ENCODE measurements at places on chromosomes 5 and 9.

GRCh38 chr9:106859957-106860720 is 2.8 kb upstream of the ZNF462 start:
- no peak for DNase-seq

- no peak for DNase-seq
These were observed 78.5 kb downstream of the ERCC6L2 start for GRCh38 chr9:95953986-95954385.

GRCh38 chr5:178403351-178403750 is 170.7 kb upstream of the PHYKPL start:
- DNase-seq = no peak

GRCh38 chr5:131979816-131980215 is 31.6 kb downstream of the ACSL6 start:
- DNase-seq = no peak

GRCh38 chr5:55691265-55692105 is 20.6 kb downstream of the SLC38A9 start:
- no peak for DNase-seq

- no peak for DNase-seq
These were observed 28.2 kb downstream of the PSD2 start for GRCh38 chr5:139823757-139824355.

- DNase-seq = no peak
These were observed 89.4 kb downstream of the RGS7BP start for GRCh38 chr5:64595031-64595855.

GRCh38 chr9:91733006-91733624 is 216.9 kb downstream of the ROR2 start:
- no peak for DNase-seq

DNA sequence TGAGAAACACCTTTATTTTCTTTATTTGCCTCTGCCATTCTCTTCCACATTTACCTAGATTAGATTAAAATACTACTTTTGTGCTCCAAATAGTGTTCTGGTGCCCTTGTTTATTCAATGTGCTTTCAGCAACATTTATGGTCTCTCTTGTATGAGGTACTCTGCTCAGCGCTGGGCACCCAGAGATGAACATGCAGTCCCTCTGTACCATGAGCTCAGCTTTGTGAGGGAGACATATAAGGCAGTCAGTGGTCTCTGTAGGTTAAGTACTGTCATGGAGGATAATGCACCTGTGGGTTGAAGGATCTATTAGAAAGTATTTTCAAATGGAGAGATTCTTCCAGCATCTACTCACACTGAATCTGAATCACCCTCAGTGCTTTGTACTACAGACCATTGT is 176.5 kb downstream of the TAF11L14 start:
- DNase-seq = no peak

- DNase-seq = no peak
These were observed 446.7 kb upstream of the ACTBL2 start for GRCh38 chr5:57929271-57929670.

DNA sequence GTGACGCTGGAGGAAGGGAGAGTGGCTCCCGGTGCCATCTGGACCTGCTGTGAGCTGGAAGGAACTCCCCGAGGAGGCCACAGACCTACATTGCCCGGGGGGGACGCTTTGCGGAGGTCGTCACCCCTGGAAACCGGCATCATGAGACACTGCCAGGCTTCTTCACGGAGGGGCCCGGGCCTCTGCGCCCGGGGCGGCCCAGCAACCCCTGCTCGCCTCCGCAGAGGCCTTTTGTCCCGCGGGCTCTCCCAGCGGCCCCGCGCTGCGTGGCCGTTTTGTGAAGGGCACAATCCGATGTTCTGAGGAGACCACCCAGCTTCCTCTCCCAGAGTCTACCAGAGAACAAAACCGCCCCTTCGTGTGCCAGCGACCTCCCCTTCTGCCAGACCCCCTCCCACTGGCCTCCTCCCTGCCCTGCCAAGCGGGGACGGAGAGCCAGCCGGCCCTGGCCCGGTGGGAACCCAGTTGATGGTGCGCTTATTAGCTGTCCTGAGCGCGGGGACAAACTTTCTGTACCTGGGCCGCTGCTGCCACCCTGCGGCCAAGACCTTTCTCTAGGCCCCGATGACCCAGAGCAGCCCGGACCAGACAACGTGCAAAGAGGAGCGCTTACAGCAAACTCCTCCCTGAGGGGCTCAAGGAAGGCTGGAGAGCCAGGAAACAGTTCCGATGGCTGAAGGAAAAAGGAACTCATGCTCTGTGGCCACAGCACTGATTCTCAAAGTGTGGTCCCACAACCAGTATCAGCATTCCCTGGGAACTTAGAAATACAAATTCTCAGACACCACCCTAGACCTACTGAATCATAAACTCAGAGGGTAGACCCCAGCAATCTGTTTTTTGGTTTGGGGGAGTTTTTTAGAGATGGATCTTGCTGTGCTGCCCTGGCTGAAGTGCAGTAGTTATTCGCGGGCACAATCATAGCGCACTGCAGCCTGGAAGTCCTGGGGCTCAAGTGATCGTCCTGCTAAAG is 86.7 kb downstream of the SLC1A3 start:
- DNase-seq = peak; percentile 28

DNA sequence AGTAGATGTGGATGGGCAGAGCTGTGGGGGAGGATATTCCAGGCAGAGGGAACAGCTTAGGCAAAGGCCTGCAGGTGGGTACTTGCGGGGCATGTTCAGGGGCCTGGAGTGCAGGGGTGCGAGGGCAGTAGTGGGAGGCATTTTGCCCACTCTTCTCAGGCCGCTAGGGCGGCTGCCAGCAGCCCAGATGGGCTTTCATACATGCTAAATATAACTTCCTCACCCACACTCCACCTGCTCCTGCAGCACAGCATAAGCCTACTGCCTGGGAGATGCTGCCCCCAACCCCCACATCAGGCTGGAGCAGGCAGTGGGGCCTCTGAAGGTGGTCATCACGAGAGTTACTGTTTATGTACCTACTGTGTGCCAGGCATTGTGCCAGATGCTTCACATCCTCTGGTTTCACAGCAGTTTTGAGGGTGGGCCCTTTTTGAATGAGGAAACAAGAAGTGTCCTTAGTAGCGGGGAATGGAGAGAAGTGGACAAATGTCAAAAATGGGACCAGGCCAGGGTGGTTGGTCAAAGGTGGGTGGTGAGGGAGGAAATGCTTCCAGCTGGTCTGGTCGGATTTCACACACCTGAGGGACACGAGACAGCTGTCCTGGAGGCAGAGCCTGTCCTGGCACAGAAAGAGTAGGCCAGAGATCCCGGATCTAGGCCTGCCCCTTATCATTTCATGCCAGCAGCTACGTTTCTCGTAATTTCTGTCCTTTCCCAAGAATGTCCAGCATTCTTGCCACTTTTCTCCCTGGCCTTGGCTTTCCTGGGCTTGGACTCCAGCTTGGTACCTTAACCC is 12.1 kb downstream of the RGS14 start:
- no peak for DNase-seq

DNA sequence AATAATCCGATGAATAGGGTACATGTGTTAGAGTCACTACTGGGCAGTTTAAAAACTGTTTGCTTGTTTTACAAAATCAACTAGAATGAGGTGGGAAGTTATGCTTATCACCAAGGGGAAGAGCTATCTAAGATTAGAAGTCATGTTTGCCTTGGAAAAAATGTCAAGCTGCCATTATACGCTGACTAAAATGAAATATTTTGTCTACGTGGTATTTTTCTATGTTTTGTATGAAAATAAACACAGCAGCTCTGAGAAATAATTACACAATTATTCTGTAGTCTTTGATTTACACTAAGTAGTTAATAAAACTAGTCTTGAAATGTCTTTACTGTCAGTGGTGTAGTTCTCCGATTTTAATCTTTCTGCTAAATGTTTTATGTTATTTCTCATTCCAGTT is 241.9 kb upstream of the TARS1 start:
- DNase-seq = no peak

DNA sequence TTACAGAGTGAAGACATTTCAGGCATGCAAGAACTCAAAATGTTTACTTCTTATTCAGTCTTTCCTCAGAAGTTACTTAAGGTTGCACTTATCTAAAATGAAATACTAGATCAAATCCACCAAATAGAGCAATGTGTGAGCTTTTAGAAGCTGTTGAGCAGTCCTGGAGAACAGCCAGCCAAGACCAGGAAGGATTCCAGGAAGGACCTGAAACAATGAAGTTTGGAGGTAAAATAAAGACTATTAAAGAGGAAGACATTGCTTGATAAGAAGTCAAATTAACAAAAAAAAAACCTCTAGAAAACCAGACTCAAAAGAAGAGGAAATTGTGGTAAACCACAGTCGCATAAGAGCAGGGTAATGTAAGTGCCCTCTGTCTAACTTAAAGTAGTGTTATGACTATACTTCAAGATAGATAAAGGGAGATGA is 156.2 kb upstream of the S1PR3 start:
- no peak for DNase-seq

DNA sequence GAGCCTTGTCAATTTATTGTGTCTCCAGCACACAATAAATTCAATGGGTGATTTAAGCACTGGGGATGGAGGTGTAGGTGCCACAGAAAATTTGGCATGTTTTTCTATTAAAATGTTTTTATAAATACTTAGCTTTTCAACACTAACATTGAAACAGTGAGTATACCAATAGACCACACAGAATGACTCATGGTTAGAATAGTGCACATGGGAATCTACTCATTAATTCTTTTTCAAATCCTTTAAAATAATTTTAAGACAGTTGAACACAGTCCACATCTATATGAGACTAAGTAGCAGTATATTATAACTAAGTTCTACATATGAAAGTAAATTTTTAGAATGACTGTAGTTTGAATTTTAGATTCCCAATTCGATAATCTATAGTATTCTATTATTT is 67.1 kb downstream of the LNPEP start:
- DNase-seq = no peak

DNA sequence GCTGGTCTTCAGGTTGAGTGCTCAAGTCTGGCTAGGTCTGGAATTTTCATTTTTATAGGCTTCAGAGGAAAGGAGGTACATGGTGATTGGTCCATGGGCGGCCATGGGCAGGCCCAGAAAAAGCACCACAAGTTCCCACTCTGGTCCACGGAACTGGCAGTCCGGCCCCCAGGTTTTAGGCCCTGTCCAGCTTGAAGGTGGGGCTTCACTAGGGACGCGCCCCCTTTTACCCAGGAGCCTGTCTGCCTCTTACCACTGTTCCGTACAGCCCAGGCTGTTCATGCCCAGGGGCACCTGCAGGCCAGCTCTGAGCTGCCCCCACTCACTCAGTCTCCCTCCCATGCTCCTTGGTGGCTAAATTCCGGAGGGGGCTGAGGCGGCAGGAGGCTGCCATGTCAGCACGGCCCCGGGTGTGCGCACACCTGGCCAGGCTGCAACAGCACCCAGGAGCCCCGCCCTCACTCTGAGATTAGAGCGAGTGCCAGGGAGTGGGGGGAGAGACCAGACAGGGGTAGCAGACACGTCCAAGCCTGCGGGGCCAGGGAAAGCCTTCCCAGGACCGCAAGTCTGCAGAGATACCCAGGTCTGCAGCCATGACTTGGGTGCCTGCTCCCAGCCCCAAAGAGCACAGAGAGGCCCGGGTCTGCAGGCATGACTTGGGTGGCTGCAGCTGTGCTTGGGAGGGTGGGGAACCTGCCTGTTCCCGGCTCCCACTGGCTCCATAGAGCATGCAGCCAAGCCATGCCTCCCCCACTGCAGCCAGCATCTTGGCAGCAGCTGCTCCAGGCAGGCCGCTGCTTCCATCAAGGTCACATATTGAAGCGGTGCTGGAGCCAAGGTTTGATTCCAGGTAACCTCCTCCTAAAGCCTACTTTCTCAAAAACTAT is 390.2 kb upstream of the SGCD start:
- no peak for DNase-seq

- peak; percentile 12 for DNase-seq
These were observed 69.5 kb upstream of the RAD23B start for GRCh38 chr9:107213561-107214028.

GRCh38 chr9:13113216-13113615 is 166.3 kb downstream of the MPDZ start:
- no peak for DNase-seq

- DNase-seq = no peak
These were observed 8.7 kb downstream of the PCDH1 start for GRCh38 chr5:141869514-141869913.

- DNase-seq = no peak
These were observed 28.4 kb downstream of the MTX3 start for GRCh38 chr5:79962575-79963222.

- no peak for DNase-seq
These were observed 79.8 kb downstream of the ACTBL2 start for GRCh38 chr5:57402761-57403160.

GRCh38 chr5:2888520-2889060 is 137.1 kb upstream of the IRX2 start:
- no peak for DNase-seq

- DNase-seq = no peak
These were observed 264.6 kb downstream of the TMEM167A start for GRCh38 chr5:82812575-82812974.

- DNase-seq = peak; percentile 59
These were observed 14.3 kb downstream of the MCCC2 start for GRCh38 chr5:71601222-71602026.

- DNase-seq = peak; percentile 93
These were observed at the start of gene PHPT1 for GRCh38 chr9:136849038-136849959. Gene PHPT1, plus strand, starts transcription at chr9:136849409. Its CDS starts 22 bp downstream, at chr9:136849431.

DNA sequence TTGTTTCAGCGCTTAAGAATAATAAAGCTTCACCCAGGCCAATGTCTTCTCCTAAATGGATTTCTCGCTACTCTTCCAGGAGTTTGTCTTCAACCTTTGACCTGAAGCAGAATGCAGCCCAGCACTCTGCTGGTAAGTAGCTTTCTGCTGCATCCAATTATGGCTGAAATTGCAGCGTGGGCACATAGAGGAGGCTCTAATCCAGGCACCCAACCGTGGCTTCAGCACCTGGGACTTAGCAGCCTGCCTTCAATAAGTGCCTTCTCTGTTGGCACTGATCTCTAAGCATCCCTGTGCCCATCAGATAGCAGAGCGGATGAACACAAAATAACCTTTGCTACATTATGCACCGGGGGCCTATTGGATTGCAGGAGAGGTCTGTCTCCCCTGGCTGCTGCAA is 105.2 kb downstream of the TRIM32 start:
- no peak for DNase-seq

- no peak for DNase-seq
These were observed 201.2 kb downstream of the EBF1 start for GRCh38 chr5:158898185-158899177.

DNA sequence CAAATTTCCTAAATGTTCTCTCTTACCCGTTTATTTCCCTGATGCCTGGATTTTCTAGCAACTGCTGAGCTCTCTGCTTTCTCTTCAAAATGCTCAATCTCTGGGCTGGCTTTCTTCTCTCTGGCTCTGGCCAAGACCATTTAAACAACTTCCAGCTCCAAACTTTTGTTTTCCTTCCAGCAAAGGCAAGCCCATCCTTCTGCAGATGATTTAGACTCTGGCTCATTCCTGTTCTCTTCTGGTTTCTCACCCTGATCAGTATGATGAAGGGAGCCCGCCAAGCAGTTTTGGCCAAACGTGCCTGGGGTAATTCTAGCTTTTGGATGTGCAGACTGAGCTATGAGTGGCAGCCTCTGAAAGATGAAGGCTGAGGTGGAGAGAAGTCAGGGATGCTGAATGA is 78.1 kb downstream of the HSPA4 start:
- DNase-seq = no peak

DNA sequence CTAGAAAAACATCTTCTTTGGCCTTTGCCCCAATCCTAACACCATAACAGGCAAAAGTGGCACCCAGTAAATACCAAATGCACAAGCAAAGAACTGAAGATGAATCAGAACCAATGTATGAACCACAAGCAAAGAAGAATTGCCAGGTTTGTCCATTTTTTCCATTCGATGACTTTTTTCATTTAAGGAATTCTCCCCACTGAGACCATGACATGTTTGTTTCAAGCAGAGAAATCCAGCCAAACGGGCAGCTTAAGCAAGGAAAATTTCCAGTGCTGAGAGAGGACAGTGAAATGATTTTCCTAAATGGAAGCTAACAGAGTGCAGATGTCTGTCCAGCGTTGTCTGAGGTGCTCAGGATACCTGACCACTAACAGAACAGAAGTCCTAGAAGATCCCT is 203.7 kb downstream of the ADAMTS12 start:
- no peak for DNase-seq

All from stimulated activated CD4-positive, alpha-beta T cell treated with anti-CD3 and anti-CD28 coated beads, Interleukin-1b, Interleukin-23, amount 100 ng/mL, for 4 hours (primary cell).